ENCODE measurements at places on chromosomes 5 and 9. TPM values are rescaled to one million over a fixed set of nuclear protein-coding genes. Genes with fewer than 3 reads are reported as not detected.

DNA sequence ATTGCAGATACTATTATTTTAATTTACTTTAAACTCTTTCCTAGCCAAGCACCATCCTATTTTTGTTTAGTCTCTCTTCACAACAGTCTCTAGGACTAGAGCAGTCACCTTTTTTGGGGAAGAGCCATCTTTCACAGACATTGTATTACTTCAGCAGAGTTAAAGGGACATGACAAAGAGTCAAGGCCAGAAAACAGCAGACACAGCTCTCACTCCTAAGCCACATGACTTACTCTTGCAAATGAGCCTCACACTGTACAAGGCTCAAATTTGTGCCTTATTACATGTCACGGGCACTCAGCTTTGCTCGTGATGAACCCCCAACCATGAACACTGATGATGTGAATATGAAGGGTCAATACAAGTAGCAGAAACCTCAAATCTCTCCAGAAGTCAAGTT lies 104.3 kb downstream of the ZNF608 start:
- no peak overlapping the region for H3K27ac ChIP-seq
- no peaks in the 10 kb centered on the region for H3K36me3 ChIP-seq
- no peaks in the 10 kb centered on the region for H3K27me3 ChIP-seq
- no peak for DNase-seq

Gene MLANA
- not detected for total RNA-seq

Gene FBLL1
- not detected for total RNA-seq

DNA sequence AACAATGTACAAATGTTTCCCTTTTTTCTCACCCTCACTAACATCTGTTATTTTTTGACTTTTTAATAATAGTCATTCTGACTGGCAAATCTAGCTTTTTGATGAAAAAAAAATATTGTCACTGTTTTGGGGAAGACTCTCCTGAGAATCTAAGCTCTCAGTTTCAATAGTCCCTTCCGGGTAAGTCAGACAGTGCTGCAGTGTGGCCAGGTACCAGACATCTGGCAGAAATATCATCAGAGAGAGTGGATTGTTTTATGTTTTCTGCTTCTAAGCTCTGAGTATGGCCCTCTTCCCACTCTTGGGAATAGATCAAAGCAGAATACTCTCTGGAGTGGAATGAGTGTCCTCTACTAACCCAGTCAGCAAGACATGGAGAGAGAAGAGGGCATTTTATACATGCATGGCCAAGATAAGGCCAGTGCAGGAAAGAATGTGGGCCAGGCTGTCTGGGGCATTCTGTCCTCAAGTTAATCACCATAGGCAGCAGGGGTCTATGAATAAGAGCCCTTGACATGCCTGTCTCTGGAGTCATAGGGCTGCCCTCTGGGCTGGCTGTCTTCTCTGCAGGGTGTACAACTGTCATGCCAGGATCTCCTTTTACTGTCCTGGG lies 38.5 kb upstream of the OR2S2 start:
- no peaks in the 10 kb centered on the region for H3K36me3 ChIP-seq
- H3K4me3 ChIP-seq = no peak overlapping the region
- no peaks in the 10 kb centered on the region for H3K27me3 ChIP-seq
- DNase-seq = no peak

Gene SPATA9
- not detected for total RNA-seq

All from vagina (tissue), 2 donors.